ENCODE measurements at places on chromosomes 4 and X.
A peak's percentile ranks its signal among the peaks of the same experiment; 100 is the strongest.

GRCh38 chrX:65607070-65607742 lies 60.2 kb upstream of the MSN start:
- DNase-seq = no peak

- DNase-seq = no peak
Observed at GRCh38 chr4:82599336-82599735, 37.5 kb upstream of the TMEM150C start.

GRCh38 chr4:190121759-190122158 lies 51.8 kb upstream of the DUX4 start:
- no peak for DNase-seq

GRCh38 chr4:70359115-70359661 lies 1.4 kb upstream of the SMR3A start:
- DNase-seq = no peak

GRCh38 chr4:8500966-8501365 lies 60.4 kb downstream of the TRMT44 start:
- no peak for DNase-seq

- DNase-seq = no peak
Observed at GRCh38 chr4:26892480-26893150, 32.0 kb downstream of the STIM2 start.

- DNase-seq = no peak
Observed at GRCh38 chrX:13374364-13374763, 54.5 kb upstream of the ATXN3L start.

GRCh38 chrX:25600776-25601175 lies 537.4 kb upstream of the MAGEB18 start:
- no peak for DNase-seq

DNA sequence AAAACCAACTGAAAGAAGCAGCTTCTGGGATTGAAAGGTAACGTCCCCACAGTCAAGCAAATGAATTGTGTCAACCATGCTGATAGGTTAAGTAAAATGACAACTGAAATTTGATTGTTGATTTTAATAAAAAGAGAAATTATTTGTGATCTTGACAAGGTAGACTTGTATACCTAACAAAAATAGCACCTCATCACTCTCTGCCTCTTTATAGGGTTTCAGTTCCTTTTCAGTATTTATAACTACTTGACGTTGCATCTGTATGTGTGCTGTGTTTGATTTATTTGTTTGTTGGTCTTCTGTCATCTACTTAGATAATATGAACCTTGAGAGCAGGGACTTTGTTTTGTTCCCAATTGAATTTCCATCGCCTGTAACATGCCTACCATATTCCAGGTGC lies 7.9 kb upstream of the PPP3CA start:
- no peak for DNase-seq

DNA sequence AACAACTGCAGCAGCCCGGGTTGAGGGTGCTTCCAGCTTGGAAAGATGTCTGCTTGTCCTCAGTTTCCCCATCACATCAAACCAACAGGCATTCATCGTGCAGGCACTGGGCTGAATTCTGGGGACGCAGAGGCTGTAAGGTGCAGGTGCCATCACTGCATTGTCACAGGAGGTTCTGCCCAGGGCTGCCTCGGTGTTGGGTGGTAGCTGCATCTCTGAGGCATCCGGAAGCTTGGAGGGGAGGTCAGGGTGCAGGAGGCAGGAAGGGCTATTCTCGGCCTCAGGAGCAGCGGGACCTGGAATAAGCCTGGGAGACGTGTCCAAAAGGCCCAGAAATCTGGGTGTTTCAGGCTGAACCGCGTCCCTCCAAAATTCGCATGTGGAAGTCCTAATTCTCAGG lies 134.6 kb downstream of the HMX1 start:
- DNase-seq = peak; percentile 3

DNA sequence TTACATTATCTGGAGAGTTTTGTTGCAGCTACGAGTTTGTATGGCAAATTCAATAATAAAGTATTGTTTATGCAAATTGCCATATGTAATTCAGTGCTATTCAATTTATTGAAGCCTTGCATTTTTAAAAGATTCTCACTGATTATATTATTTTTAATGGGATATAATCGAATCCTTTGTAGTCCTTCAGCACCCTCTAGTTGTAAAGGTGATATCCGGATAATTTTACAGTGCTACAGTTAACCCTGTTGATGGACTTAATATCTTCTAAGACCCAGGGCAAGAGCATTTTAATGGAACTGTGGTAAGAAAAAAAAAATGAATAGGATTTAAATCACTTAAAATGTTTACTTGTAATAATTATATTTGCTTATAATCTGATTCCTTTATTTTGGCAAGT lies 48.5 kb upstream of the GRIA2 start:
- DNase-seq = peak; percentile 12

DNA sequence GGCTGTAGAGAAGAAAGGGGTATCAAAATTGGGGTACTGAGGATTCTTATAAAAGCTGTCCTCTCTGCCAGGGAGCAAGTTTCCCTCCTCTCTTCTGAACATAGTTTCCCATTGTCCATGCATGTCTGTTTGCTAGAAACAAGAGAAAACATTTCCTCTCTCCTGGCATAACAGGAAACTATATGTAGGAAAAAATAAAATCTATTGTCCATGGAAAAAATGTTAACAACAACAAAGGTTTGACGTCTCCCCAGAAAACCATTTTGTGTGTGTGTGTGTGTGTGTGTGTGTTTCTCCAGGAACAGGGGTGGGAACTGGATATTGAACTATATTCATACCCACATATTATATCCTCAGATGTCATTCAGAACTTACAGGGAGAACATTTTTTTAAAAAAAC lies 107.2 kb downstream of the GASK1B start:
- no peak for DNase-seq

- no peak for DNase-seq
Observed at GRCh38 chr4:84219656-84220055, 279.4 kb downstream of the NKX6-1 start.

- no peak for DNase-seq
Observed at GRCh38 chrX:17563515-17563914, 173.8 kb upstream of the SCML1 start.

- no peak for DNase-seq
Observed at GRCh38 chr4:6414578-6414977, 57.8 kb downstream of the PPP2R2C start.

- DNase-seq = no peak
Observed at GRCh38 chr4:22363036-22363435, 152.8 kb downstream of the ADGRA3 start.

DNA sequence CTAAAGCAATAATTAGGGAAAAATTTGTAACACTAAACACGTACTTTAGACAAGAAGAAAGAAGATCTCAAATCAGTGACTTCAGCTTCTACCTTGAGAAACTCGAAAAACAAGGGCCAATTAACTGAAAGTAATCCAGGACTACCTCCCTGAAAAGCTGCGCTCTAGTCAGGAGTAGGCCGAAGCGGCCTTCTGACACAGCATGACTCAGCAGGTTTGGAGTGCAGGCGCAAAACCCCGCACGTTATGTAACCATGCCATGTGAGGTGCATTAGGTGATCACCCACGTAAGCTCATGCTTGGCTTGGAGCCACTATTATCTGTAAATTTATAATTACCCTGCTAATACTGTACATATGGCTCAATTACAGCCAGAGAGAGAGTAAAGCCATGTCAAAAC lies 52.8 kb upstream of the CCDC149 start:
- no peak for DNase-seq

DNA sequence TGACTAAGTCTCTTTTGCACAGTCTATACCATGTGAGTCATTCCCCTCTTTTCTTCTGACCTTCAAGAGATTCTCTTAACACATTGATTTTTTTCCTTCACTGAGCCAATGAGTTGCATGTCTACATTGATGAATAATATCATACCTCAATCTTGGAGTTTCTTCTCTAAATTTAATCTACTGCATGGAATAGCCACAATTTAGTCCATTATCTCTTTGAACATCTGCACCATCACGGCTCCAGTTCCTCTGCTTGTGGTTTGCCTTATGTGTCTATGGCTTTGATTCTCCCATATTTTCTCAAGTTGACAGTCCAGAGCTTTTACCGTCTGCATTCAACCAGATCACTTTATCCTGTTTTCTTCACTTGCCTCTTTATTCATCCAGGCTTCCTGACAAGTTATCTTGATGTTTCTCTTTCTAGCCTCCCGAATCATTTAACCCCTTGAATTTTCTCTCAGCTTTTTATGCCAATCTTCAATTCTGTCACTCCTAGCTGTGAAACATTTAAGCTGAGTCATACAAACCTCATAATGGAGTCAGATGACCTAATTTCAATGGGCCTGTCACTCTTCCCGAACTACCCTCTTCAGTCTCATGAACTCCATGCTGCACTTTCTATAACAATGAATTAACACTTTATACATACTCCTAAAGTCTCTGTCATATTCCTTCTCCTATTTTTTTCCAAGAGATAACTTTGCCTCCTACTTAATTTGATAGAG lies 222.3 kb downstream of the CPE start:
- DNase-seq = no peak

- peak; percentile 3 for DNase-seq
Observed at GRCh38 chrX:56726605-56727004, 2.4 kb upstream of the NBDY start.

DNA sequence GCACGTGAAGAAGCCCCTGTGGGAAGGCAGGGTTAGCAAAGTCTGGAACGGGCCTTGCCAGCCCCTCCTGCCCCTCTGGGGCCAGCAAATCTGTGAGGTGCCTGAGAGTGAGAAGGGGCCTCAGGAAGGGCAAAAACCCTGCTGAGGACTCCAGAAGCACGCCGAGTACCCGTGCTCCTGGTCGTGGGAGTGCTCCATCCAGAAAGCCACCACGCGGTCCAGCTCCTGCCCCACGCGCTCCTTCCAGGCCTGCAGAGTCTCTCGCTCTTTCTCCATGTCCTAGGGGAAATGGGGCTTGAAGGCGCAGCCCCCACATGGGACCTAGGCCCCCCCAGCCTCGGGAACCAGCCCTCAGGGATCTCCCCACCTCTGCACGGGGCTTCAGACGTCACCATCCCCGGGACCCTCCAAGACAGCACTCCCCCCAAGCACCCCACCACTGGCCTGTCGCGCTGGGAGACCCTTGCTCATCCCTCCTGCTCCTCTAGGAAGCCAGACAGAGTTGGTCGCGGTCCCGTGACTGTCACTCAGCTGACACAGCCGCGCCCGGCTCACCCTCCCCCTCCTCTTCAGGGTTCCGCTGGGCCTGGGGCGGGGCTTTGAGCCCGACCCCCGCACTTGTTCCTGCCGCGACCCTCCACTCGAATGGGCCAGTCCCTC lies at the start of gene RENBP:
RENBP (minus strand) TSS at position 504 of the 660 bp plus-strand sequence; CDS start at position 471, 33 bp downstream.
- DNase-seq = peak; percentile 25

- no peak for DNase-seq
Observed at GRCh38 chr4:67475155-67475554, 70.1 kb downstream of the CENPC start.

- DNase-seq = peak; percentile 40
Observed at GRCh38 chr4:16438986-16439385, 212.7 kb upstream of the TAPT1 start.

DNA sequence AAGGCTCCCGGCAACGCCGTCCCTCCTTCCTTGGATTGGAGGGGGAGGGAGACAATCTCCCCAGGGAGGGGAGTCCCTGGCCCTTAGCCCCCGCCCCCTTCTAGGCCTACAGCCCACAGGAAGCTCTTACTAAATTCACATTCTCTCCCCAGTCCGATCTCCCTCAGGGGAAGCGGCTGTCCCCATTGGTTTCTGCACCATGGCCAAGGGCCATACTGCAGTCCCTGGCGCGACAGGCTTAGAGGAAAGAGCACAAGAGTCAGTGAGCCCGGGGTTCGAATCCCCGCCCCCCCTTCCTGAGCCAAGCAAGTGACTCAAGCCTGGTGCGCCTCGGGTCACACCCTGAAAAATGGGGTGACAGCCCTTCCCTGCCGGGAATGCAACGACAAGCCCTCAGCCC lies 1.1 kb downstream of the ABLIM2 start:
- DNase-seq = no peak

- DNase-seq = no peak
Observed at GRCh38 chrX:71053217-71053621, 14.9 kb downstream of the SNX12 start.
